ENCODE measurements at places on chromosomes 3 and 15. TPM values are rescaled to one million over a fixed set of nuclear protein-coding genes. Genes with fewer than 3 reads are reported as not detected.

AHSG gene
- total RNA-seq = not detected

SUSD5 gene
- 3.0 TPM for total RNA-seq

OSBPL10 gene
- total RNA-seq = 38.9 TPM

ST6GAL1 gene
- total RNA-seq = 41.0 TPM

ECE2 gene
- total RNA-seq = not detected

ACKR4 gene
- total RNA-seq = not detected

CCDC80 gene
- 1.1 TPM for total RNA-seq

SEMA5B gene
- not detected for total RNA-seq

Measured in SK-MEL-5 (cell line).